ENCODE measurements at places on chromosomes 6 and 20.

DNA sequence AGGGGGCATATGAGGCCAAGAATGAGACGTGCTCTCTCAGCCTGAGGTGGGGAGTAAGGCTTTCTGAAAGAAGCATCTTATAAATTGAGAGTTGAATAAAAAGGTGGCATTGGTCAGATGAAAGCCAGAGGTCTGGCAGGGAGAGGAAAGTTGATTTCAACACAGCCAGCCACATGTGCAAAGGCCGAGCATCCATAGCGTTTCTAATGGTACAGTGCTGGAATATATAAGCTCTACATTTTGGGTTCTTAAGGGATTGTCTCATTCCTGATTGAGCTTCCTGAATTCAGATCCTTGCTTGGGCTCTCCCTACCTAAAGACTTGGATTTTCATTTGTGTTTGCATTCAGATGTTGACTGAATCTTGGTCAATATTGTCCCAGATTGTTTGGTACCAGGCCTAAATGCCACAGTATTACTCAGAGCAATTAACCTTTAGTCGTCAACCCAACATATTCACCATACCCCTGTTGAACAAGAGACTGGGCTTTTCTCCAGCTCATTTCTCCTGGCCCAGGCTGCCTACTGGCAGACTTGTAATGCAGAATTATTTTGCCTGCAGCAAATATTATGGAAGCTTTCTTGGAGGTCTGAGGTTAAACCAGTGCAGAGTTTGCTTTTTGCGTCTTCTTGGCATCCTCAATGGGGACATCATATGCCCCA, 14.5 kb upstream of the BCAS1 start:
- DNase-seq: no peak

DNA sequence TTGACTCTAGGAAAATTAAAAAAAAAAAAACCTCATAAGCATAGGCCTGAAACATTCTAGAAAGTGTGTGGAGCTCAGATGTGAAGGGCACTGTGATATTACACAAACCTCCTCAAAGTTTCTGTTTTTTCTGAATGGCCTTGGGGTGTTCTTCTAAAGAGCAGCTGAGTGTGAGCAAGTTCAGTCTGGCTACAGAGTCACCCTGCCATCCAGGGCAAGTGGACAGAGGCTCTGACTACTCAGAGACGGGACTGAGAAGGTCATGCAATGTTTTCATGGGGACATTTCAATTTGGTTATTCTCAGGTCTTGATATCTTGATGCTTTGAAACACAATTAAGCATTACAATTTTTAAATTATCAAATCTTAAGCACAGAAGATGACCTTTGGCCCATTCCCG, 36.6 kb upstream of the SSTR4 start:
- DNase-seq: no peak

GRCh38 chr20:31684153-31685015, 38.3 kb downstream of the BCL2L1 start:
- no peak for DNase-seq

DNA sequence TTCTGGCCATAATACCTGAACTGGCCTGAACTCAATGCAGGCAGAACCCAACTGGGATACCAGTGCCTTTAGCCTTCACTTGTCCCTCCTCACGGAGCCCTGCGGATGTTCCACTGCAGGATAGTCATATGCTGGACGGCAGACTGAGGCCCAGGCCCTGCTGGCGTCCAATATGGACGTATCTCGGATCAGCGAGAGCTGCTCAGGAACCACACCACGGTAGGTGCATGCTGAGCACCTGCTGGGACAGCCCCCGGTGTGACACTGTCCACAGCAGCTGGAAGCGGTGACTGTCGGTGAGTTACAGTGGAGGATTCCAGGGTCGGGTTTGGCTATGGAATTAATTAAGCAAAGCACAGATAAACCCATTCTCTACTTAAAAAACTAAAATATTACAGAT, 48.7 kb downstream of the PSMG4 start:
- DNase-seq: no peak

DNA sequence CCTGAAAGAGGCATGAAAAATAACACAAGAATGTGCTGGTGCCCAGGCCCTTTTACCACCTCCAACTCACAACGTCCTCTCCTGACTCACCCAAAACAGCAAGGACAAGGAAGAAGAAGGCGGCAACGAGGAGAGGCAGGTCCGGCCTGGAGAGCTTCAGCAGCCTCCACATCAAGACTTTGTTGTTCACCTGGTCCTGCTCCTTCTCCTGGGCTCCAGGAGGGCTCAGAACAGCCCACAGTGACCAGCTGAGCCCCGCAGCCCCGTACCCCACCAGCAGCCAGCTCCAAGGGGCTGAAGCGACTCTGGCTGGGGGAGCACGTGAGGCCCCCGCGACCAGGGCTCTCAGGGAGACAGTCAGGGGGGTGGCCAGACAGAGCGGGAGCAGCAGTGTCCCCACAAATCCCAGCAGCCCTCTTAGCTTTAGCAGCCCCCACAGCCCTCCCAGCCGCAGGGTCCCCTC, 857 bp downstream of the TAP2 start:
- no peak for DNase-seq

GRCh38 chr20:45968801-45969711, 2.9 kb downstream of the ZNF335 start:
- DNase-seq: no peak

DNA sequence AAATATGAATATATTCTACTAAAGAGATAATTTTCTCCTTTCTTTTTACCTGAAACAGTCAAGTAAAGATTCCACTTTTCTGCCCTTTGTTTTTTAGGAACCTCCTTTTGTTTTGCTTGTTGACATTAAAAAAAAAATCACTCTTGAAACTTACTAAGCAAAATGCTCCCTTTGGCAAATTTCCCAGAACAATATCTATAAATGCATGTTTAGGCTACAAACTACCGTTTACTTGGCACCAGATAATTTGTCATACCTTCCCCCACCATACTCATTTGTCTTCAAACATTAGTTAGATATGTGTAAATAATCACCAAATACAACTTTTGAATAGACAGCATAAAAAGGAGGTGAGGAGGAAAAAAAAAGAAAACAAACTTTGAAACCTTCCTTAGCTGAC, 604.7 kb downstream of the RFPL4B start:
- no peak for DNase-seq

- DNase-seq: no peak
Measured at GRCh38 chr6:123417535-123417934, 219.2 kb downstream of the TRDN start.

Measured in activated CD4-positive, alpha-beta T cell treated with anti-CD3 and anti-CD28 coated beads, Interleukin-2, amount 50 U/mL, for 24 hours (primary cell).